HT-29 (cell line): ENCODE measurements at places on chromosomes 3 and 15.

- peak; percentile 93 for DNase-seq
These were observed at the start of gene MTMR10 for GRCh38 chr15:30991255-30992235. TSS of gene MTMR10 (minus strand) at chr15:30991628. CDS start at chr15:30991506, 122 bp downstream.

- no peak for DNase-seq
These were observed 13.3 kb upstream of the MINAR1 start for GRCh38 chr15:79418693-79419279.

DNA sequence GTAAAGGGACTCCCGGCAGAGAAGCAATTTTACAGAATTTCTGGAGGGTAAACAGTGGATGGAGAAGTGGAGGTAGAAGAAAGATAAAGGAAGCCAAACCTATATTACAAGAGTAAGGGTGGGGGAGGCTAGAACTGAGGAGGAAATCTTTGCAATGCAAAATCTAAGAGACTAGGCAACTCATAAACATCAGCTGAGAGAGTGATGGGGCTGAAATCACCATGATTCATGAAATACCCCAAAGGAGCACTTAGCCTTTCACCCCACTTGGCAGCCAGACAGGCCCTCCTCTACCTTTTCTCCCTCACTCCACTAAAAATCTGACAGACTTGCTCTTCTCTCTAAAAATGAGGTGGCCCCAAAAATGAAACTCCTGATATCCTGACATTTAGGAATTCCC, 19.5 kb upstream of the ZBTB38 start:
- DNase-seq: no peak

DNA sequence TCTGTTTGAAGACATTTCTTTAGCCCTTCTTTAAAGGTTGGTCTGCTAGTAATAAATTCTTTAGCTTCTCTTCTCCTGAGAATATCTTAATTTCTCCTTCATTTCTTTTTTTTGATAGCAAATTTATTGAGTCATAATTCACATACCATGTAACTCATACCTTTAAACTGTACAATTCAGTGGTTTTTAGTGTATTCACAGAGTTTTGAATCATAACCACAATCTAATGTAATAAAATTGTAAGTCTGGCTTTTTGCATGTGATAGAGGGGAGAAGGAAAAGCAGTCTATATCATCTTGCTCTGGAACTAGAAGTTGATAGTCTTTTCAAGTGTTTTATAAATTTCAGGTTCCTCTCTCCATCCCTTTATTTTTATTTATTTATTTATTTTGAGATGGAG, 81.3 kb downstream of the APBA2 start:
- no peak for DNase-seq

- DNase-seq: no peak
These were observed 228.7 kb upstream of the RASGRP1 start for GRCh38 chr15:38793206-38793810.

GRCh38 chr3:59774634-59775033, 724.8 kb upstream of the CFAP20DC start:
- DNase-seq: no peak

DNA sequence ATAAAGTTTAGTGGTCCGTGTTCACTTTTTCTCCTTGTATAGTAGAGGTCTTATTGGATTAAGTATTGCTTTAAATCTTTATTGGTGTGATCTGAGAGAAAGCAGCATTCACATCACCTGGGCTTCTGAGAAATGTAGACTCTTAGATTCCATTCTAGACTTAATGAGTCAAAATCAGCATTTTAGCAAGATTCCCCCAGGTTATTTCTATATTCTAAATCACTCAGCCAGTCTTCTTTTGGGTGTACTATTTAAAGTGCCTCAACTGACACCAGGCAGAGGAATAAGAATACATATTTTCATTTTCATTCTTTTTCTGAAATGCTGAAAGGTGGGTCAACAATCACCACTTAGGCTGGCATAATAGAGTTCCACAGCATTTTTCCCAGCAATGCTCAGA, 481.7 kb downstream of the TUSC7 start:
- DNase-seq: no peak
